ENCODE measurements at places on chromosomes 7 and 10. TPM values are rescaled to one million over a fixed set of nuclear protein-coding genes. Genes with fewer than 3 reads are reported as not detected.

Gene CPA4
- 0.13 TPM for polyA plus RNA-seq

Gene CPA2
- polyA plus RNA-seq = 0.05 TPM

DNA sequence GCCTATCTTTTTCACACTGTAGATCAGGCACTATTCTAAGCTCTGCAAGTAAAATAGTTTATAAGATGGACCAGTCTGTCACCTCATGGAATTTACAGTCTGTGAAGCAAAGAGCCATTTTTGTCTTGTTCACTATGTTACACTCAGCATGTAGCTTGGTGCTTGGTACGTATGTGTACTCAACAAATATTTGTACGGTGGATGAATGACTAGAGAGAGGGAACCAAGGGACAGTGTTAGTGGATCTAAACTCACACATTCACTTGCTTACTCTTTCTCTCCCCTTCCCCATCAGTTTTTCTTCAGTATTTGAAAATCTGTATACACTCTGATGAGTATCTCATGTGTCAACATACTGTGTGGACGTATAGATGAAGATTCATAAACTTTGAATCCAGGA, 45.9 kb downstream of the PTF1A start:
- no peaks in the 10 kb centered on the region for H3K36me3 ChIP-seq
- no peak overlapping the region for H3K27ac ChIP-seq
- no peaks in the 10 kb centered on the region for H3K4me1 ChIP-seq
- H3K27me3 ChIP-seq = no peaks in the 10 kb centered on the region
- no peak for DNase-seq

- no peaks in the 10 kb centered on the region for H3K4me1 ChIP-seq
- no peak overlapping the region for H3K27ac ChIP-seq
- H3K4me3 ChIP-seq = no peak overlapping the region
- no peak for DNase-seq
These were observed 3.3 kb upstream of the CPED1 start for GRCh38 chr7:120985130-120985758.

DNA sequence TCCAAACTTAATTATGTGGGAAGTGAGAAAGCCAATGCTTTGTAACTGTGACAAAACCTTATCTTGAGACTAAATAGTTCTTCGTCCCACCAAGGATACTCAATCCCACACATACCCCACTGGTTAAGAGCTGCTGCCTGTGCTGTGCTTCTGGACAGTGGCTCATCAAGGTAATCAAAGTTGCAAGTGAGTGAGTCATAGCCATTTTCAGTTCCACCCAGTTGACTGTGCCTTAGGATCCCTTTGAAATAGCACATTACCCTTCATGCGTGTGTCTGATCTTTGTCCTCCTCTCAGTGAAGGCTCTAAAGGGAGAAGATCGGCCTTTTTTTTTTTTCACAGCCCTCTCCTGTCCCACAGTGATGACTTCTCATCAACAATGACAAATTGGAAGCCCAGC, 706.0 kb upstream of the AUTS2 start:
- no peaks in the 10 kb centered on the region for H3K36me3 ChIP-seq
- no peak overlapping the region for H3K4me3 ChIP-seq
- H3K4me1 ChIP-seq = no peaks in the 10 kb centered on the region
- DNase-seq = no peak
- H3K27me3 ChIP-seq = no peaks in the 10 kb centered on the region

DNA sequence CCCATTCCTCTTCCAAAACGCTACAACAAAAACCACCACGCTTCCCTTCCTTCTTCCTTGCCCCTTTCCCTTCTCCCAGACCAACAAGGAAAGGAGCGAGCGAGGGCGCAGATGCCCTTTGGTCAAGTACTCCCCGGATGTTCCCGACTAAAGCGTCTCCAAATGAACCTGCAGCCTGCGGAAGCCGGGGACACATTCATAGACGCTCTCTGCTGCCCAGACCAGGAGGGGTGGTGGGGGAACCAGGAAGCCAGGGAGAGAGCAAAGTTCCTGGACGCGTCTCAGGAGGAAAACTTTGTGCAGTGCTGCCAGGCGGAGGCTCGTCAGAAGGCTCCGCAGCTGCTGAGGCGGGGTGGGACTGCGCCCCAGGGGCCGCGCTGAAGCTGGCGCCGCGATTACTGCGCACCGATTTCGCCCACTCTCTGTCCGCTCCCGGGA, 754 bp downstream of the SEMA3D start:
- H3K27ac ChIP-seq = peak overlapping the region; percentile 51
- DNase-seq = peak; percentile 26
- peaks cover 1% of the 10 kb centered on the region for H3K4me1 ChIP-seq
- H3K36me3 ChIP-seq = no peaks in the 10 kb centered on the region

- H3K27ac ChIP-seq = peak overlapping the region; percentile 57
- H3K4me3 ChIP-seq = peak overlapping the region; percentile 79
- no peaks in the 10 kb centered on the region for H3K27me3 ChIP-seq
- no peaks in the 10 kb centered on the region for H3K4me1 ChIP-seq
These were observed 677 bp downstream of the SKAP2 start for GRCh38 chr7:26863518-26864308.

DNA sequence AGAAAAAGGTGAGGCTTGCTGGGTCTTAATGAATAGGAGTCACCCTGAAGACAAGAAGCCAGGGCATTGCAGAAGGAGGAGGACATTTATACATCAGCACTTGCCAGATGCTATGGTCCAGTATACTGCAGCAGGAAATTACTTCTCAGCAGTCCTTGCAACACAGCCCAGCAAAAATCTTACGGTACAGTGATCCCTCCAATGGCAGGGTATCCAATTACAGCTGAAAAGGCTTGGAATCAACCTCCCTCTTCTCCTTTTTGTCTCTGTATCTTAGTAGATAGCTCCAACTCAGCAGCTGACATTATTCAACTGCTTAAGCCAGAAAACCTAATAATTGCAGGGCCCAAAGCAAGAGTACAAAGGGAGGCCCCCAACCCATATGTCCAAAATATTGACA, 128.3 kb upstream of the COBL start:
- no peak overlapping the region for H3K27ac ChIP-seq
- H3K4me3 ChIP-seq = no peak overlapping the region
- H3K27me3 ChIP-seq = no peaks in the 10 kb centered on the region
- no peaks in the 10 kb centered on the region for H3K36me3 ChIP-seq
- no peaks in the 10 kb centered on the region for H3K4me1 ChIP-seq

DNA sequence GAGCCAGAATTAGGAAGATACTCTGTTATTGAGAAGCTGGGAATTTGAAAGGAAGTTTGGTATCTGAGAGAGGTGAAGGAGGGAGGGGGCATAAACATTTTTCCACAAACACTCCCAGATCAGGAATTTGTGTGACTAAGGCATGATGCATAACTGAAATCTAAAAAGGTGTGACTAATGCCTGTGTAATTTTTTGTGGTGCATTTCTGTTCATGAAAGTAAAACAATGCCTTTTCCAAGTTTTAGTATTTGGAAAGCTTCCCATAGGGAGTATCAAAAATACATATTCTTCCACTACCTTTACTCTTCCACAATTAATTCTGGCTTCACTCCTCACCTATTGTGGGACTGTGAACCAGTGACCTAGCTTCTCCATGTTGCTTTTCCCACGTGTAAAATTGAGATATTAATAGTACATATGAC, 56.4 kb upstream of the CAV2 start:
- H3K27ac ChIP-seq = no peak overlapping the region
- peaks cover 2% of the 10 kb centered on the region for H3K4me1 ChIP-seq
- H3K4me3 ChIP-seq = no peak overlapping the region
- no peak for DNase-seq
- H3K36me3 ChIP-seq = no peaks in the 10 kb centered on the region

DNA sequence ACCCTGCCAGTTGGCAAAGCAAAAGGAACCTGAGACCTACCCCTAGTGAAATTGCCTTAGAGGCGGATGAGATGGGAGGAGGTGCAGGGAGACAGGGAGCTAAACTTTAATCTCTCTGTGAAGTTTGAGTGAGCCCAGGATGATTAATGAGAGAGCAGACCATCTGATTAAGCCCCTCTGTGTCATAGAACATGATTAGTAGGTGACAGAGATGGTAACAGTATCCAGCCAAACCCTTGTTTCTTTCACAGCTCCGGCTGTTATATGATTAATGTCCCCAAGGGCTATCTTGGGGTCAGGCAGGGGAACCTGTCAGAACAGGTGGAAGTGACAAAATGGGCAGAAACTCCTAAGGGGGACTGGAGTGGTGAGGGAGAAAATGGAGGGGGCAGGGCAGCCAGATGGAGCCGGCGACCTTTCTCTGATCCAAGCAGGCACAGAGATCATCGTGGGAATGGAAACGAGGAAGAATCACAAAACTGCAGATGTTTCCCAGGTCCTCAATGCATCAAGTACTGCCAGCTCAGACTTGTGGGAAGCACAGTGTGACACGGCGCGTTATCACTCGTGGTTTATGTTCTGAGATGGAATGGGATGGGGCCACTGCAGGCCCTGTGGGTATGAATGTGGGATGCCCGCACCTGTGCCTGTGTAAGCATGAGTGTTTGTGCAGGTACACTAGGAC, 684.2 kb downstream of the LRMDA start:
- H3K4me3 ChIP-seq = no peak overlapping the region
- H3K36me3 ChIP-seq = no peaks in the 10 kb centered on the region
- H3K27ac ChIP-seq = no peak overlapping the region

GRCh38 chr10:108348215-108348614, 1183.7 kb upstream of the SORCS1 start:
- no peak for DNase-seq
- no peaks in the 10 kb centered on the region for H3K27me3 ChIP-seq
- H3K4me3 ChIP-seq = no peak overlapping the region
- no peaks in the 10 kb centered on the region for H3K36me3 ChIP-seq

DNA sequence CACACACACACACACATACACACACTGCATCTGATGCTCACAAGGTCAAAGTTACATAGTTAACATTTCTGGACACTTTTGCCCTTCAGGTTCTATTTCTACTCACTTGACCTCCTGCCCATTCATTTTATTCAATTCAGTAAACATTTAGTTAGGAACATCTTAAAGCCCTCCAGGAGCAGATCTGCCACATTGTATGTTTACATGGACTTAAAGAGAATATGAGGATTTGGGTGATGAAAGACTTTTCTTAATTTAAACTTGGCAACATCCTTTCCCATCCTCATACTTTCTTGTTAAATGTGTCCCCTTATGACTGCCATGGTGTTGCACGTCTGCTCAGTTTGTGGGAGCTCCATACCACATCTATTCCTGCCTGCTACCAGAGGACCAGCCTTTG, 322.8 kb upstream of the BMPER start:
- no peak overlapping the region for H3K4me3 ChIP-seq
- no peaks in the 10 kb centered on the region for H3K36me3 ChIP-seq
- no peaks in the 10 kb centered on the region for H3K4me1 ChIP-seq
- no peak for DNase-seq

DNA sequence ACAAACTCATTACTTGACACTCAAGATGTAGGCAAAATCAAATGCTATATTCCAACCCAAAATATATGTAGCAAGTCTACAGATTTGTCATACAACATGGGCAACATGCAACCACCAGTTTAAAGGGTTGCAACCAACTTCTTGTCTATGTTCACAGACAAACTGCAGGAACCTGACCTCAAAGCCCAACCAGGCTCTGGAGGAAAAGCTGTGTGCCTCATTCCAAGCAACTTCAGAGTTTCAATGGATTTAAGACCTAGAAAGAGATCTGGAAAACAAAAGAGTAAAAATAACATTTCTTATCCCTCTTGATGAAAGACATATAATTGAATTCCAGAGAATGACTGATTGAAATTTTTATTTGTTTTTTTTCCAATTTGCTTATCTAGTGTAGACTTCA, 300.5 kb upstream of the ETV1 start:
- H3K36me3 ChIP-seq = no peaks in the 10 kb centered on the region
- H3K4me3 ChIP-seq = no peak overlapping the region
- no peak for DNase-seq
- H3K4me1 ChIP-seq = no peaks in the 10 kb centered on the region
- H3K27me3 ChIP-seq = no peaks in the 10 kb centered on the region

- no peak overlapping the region for H3K4me3 ChIP-seq
- no peak overlapping the region for H3K27ac ChIP-seq
- no peaks in the 10 kb centered on the region for H3K27me3 ChIP-seq
These were observed 94.4 kb upstream of the SKAP2 start for GRCh38 chr7:26958834-26959233.

- H3K4me3 ChIP-seq = no peak overlapping the region
- no peaks in the 10 kb centered on the region for H3K27me3 ChIP-seq
- H3K4me1 ChIP-seq = no peaks in the 10 kb centered on the region
These were observed 135.0 kb downstream of the GATA3 start for GRCh38 chr10:8189458-8189857.

DNA sequence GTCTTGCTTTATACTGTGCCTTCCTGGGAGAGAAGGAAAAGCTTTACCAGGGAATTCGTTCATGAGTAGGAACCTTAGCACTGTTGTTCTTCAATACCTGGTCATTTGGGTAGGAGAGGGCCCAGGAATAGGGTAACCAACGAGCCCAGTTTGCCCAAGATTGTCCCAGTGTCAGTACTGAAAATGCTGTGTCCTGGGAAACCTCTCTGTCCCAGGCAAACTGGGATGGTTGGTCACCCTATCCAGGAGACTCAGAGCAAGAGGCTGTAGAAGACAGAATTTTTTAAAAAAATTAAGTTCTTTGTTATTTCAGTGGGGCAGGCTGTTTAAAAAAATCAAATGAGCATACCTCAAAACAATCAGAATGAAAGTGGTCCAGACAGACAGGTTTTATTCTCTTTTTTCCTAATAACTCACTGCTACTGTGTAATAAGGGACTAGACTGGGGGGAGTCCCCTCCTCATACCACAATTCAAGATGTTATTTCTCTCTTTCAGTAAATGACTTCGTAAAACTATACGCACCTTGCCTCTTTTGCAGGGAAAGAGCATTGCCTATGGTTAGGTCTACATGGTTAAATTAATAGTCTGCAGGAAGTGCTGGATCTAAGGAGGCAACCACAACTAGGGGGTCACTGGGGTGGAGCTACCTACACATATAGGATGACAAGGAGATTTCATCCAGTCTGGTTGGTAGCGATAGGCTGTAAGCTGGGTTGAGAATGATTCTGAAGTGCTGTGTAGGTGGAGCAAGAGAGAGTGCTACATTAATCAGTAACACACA, 41.1 kb upstream of the FAM133B start:
- DNase-seq = no peak
- no peaks in the 10 kb centered on the region for H3K27me3 ChIP-seq
- no peak overlapping the region for H3K27ac ChIP-seq
- no peaks in the 10 kb centered on the region for H3K36me3 ChIP-seq
- no peak overlapping the region for H3K4me3 ChIP-seq
- H3K4me1 ChIP-seq = no peaks in the 10 kb centered on the region

Measured in ovary (tissue), 10 donors.